GM23248 (cell line): ENCODE measurements at places on chromosomes 4 and X. TPM values are rescaled to one million over a fixed set of nuclear protein-coding genes. Genes with fewer than 3 reads are reported as not detected.

Gene LRCH2
- 2.3 and 2.4 TPM in 2 replicates for total RNA-seq

Gene HSFX2
- total RNA-seq, result 0.43 TPM in 1 of 2 replicates, not detected in the other

Gene OTC
- total RNA-seq, result not detected in 2 replicates

Gene EVC2
- total RNA-seq, result 8.0 and 8.1 TPM in 2 replicates

Gene CXorf38
- 7.7 and 12.9 TPM in 2 replicates for total RNA-seq

Gene FRAS1
- total RNA-seq, result 19.8 and 20.0 TPM in 2 replicates

Gene DIAPH2
- 7.5 and 9.0 TPM in 2 replicates for total RNA-seq

- DNase-seq, result no peak
- no peak overlapping the region for H3K27ac ChIP-seq
- H3K4me1 ChIP-seq, result no peaks in the 10 kb centered on the region
- no peaks in the 10 kb centered on the region for H3K36me3 ChIP-seq
- H3K27me3 ChIP-seq, result no peaks in the 10 kb centered on the region
- no peak overlapping the region for H3K4me3 ChIP-seq
Observed at GRCh38 chrX:131944936-131945902, 77.9 kb upstream of the STK26 start.

DNA sequence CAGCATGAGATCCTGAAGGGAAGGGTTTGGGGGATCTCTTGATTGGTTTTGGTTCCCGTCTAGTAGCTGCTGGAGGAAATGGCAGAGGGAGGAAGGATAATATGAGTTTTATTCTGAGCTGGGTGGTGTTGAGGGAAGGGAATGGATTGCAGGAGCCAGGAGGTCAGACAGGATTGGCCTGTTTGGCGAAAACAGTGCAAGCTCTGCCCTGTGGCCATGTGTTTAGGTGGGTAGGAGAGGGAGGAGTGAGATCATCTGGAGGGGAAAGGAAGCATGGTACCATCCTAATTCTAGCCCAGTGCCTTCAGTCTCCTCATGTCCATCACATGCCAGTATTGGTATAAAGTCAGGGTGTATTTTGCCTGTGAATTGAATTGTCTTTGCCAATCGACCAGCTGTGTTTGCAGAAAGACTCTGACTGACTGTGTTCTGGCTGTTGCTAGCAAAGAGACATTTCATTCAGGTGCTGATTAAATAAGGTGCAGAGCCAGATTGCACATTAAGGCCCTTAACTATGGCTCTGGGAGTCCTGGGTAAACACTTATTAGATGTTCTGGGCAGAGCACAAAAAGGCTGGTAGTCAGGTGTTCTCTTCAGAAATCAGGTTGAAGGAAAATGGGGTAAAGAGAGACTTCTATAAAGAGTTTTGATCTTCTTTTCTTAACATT lies 10.0 kb downstream of the TMEM164 start:
- H3K36me3 ChIP-seq, result no peaks in the 10 kb centered on the region
- no peaks in the 10 kb centered on the region for H3K27me3 ChIP-seq
- H3K4me1 ChIP-seq, result no peaks in the 10 kb centered on the region
- DNase-seq, result no peak

- no peaks in the 10 kb centered on the region for H3K36me3 ChIP-seq
- no peak overlapping the region for H3K4me3 ChIP-seq
- no peak overlapping the region for H3K27ac ChIP-seq
- no peaks in the 10 kb centered on the region for H3K4me1 ChIP-seq
- DNase-seq, result no peak
Observed at GRCh38 chr4:36427696-36428095, 146.3 kb downstream of the DTHD1 start.

GRCh38 chr4:121800638-121800960 lies 524 bp upstream of the EXOSC9 start:
- no peaks in the 10 kb centered on the region for H3K27me3 ChIP-seq
- peaks cover 29% of the 10 kb centered on the region for H3K4me1 ChIP-seq
- peaks cover 30% of the 10 kb centered on the region for H3K36me3 ChIP-seq
- H3K27ac ChIP-seq, result peak overlapping the region; percentile 89
- DNase-seq, result no peak
- H3K4me3 ChIP-seq, result peak overlapping the region; percentile 93

- DNase-seq, result peak; percentile 6
- no peaks in the 10 kb centered on the region for H3K4me1 ChIP-seq
- no peaks in the 10 kb centered on the region for H3K36me3 ChIP-seq
- no peak overlapping the region for H3K27ac ChIP-seq
- no peaks in the 10 kb centered on the region for H3K27me3 ChIP-seq
Observed at GRCh38 chrX:34521563-34521962, 135.5 kb downstream of the TMEM47 start.

DNA sequence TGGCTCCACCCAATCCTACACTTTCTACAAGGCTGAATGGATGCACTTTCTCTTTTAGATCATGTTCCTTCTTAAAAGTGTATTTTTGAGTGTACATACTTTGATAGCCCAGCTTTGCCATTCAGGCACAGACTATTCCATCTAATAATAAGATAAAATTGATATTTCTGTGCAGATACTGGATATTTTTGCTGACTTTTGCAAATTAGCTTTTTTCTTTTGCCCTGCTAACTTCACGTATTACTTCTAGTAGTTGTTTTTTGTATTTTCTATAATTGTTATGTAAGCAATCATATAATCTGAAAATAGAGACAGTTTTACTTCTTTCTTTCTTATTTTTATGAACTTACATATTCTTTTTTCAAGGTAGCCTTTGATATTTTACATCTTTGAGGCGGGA lies 13.5 kb upstream of the GYPA start:
- no peaks in the 10 kb centered on the region for H3K36me3 ChIP-seq
- no peak overlapping the region for H3K4me3 ChIP-seq
- no peaks in the 10 kb centered on the region for H3K27me3 ChIP-seq
- no peaks in the 10 kb centered on the region for H3K4me1 ChIP-seq
- DNase-seq, result no peak
- H3K27ac ChIP-seq, result no peak overlapping the region

- H3K27me3 ChIP-seq, result no peaks in the 10 kb centered on the region
- H3K27ac ChIP-seq, result no peak overlapping the region
- H3K4me3 ChIP-seq, result no peak overlapping the region
- DNase-seq, result no peak
Observed at GRCh38 chrX:131332331-131332730, 43.2 kb upstream of the IGSF1 start.

DNA sequence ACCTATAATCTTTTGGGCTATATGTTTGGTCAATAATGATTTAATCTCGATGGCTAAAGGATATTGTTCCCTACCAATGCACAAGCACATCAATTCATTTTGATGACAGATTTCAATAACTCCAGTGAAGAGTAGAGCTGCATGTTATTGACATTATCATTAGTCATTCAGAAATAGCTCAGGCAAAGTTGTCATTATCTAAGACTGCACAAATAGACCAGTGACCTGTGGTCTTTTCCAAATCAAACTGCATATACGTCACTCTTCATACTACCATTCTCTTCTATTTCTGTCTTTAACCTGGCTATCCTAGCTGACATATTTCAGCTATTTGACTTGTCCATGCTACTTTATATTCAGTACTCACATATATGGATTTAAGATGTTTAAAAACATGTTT lies 1050.8 kb downstream of the C4orf33 start:
- no peak for DNase-seq
- no peaks in the 10 kb centered on the region for H3K4me1 ChIP-seq
- no peak overlapping the region for H3K27ac ChIP-seq
- no peaks in the 10 kb centered on the region for H3K27me3 ChIP-seq
- H3K4me3 ChIP-seq, result no peak overlapping the region
- no peaks in the 10 kb centered on the region for H3K36me3 ChIP-seq

GRCh38 chrX:40685362-40685918 lies 38.1 kb upstream of the CXorf38 start:
- no peaks in the 10 kb centered on the region for H3K27me3 ChIP-seq
- H3K4me1 ChIP-seq, result no peaks in the 10 kb centered on the region
- H3K36me3 ChIP-seq, result peaks cover 7% of the 10 kb centered on the region; the same call in 1 of the 2 replicates
- no peak for DNase-seq
- no peak overlapping the region for H3K27ac ChIP-seq
- no peak overlapping the region for H3K4me3 ChIP-seq

DNA sequence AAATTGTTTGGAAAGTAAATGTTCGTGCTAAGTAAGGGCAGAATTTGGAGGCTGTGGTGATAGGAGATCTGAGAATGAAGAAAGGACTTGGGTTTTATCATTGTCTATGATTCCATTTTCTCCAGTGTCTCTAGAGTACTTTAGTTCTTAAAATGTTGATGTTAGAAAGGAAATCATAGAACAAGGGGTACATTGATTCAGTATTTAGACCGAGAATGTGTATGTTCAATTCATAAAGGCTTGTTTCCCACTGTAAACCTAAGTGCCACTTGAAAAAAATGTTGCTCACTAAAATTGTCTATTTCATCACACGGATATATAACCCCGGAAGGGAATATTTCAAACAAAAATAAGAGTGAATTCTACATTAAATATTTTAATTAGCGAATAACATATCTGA lies 159.3 kb upstream of the ETNPPL start:
- H3K27ac ChIP-seq, result no peak overlapping the region
- H3K36me3 ChIP-seq, result no peaks in the 10 kb centered on the region
- H3K4me1 ChIP-seq, result peaks cover 8% of the 10 kb centered on the region; the same call in 1 of the 2 replicates
- no peak for DNase-seq

DNA sequence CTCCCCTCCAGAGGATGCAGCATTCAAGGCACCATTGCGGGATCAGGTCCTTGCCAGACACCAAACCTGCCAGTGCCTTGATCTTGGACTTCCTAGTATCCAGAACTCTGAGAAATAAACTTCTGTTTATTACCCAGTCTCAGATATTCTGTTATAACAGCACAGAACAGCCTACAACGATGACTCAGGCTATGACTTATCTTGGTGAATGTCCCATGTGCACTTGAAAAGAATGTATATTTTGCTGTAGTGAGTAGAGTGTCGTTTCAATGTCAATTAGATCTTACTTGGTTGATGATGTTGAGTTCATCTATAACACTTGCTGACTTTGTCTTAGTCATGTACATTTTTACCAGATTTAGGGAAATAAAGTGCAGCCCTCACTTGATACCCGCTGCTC lies 34.5 kb upstream of the PGRMC1 start:
- no peaks in the 10 kb centered on the region for H3K27me3 ChIP-seq
- no peaks in the 10 kb centered on the region for H3K4me1 ChIP-seq
- H3K27ac ChIP-seq, result no peak overlapping the region
- H3K36me3 ChIP-seq, result no peaks in the 10 kb centered on the region
- no peak overlapping the region for H3K4me3 ChIP-seq

DNA sequence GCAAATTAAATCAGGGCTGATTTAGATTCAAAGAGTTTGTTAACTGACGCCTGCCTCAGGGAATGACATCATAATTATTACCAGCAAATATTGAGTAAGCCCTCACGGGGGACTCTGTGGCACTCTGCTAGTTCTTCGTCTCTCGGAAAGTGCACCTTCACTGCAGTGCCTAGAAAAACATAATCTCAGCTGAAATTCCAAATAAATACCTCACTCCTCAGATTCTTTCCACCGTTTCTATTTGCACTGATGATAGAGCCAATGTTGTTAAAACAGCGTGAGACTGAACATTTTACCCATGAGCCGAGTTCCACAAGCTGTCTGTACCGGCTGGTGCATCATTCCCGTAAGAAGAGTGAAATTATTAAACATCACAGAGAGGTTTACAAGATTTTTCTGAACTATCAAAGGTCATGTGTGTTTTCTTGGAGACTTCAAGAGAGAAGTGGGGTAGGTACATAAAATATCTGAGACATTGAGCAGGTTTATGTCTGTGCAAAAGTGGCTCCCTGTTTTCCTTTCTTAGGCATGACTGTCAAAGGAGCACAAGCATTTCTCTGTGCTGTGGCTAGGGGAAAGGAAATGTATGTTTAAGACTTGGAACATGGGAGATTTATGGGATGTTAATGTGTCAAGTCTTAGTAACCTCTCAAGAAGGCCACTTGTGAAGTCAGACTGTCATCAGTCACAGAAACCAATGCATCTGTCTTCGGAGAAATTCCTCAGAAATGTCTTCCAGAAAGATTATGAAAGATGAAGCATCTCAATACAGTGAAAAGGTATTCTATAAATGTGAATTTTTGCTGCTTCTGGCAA lies 119.6 kb downstream of the CBLL2 start:
- H3K4me3 ChIP-seq, result no peak overlapping the region
- H3K27ac ChIP-seq, result 0 out of 2 replicates have a peak overlapping the region, but pooled peaks have one; percentile 8
- no peaks in the 10 kb centered on the region for H3K27me3 ChIP-seq
- peaks cover 35% of the 10 kb centered on the region for H3K4me1 ChIP-seq
- peak; percentile 24 for DNase-seq

DNA sequence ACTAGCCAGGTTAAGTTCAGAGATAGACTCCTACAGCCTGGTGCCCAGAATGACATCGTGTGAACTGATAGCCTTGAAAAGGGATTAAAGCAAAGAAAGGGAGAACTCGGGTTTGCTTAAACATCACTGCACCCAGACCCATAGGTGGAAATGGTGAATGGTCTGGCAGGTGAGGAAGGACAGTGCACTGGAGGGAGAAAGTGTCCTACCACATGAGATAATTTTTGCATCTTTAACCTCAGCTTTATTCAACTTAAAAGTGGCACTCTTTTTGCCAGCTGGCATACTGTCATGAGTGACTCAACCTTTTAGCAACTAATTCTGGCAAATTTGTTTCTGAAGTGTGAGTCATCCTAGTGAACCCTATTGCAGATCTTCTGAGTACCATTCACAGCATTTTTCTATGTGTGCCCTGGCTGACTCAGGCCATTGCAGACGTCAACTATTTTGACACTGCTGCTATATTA lies 53.0 kb upstream of the DAPP1 start:
- H3K4me1 ChIP-seq, result peaks cover 9% of the 10 kb centered on the region
- H3K27ac ChIP-seq, result no peak overlapping the region
- DNase-seq, result peak; percentile 97
- 0 out of 2 replicates have a peak, but pooled peaks cover 6% of the 10 kb centered on the region for H3K27me3 ChIP-seq
- H3K36me3 ChIP-seq, result no peaks in the 10 kb centered on the region

DNA sequence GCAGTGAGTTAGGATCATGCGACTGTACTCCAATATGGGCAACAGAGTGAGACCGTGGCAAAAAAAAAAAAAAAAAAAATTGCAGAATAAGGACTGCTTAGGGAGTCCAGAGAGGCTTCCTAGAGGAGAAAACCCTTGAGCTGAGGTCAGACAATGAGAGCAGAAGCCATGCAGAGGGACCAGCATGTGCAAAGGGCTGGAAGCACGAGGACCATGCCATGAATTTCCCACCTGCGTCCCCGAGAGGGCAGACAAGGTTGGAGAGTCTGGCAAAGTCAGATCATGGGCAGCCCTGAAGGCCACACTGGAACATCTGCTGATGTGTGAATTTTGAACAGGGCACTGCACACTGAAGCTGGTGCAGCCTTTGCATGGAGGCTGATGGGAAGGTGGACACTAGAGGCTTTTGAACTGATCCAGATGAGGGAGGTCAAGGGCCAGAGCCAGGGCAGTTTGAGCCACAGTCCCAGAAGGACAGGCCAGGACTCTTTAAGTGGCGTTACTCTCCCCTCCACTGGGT lies 6.5 kb upstream of the JAKMIP1 start:
- H3K27ac ChIP-seq, result no peak overlapping the region
- no peak overlapping the region for H3K4me3 ChIP-seq
- no peaks in the 10 kb centered on the region for H3K4me1 ChIP-seq
- H3K36me3 ChIP-seq, result no peaks in the 10 kb centered on the region

GRCh38 chr4:4308800-4309441 lies 18.9 kb downstream of the ZBTB49 start:
- peaks cover 12% of the 10 kb centered on the region for H3K4me1 ChIP-seq
- 0 out of 2 replicates have a peak, but pooled peaks cover 9% of the 10 kb centered on the region for H3K36me3 ChIP-seq
- H3K27ac ChIP-seq, result peak overlapping the region; percentile 51
- peak; percentile 80 for DNase-seq
